ENCODE measurements at places on chromosomes 1 and 21. TPM values are rescaled to one million over a fixed set of nuclear protein-coding genes. Genes with fewer than 3 reads are reported as not detected.

DNA sequence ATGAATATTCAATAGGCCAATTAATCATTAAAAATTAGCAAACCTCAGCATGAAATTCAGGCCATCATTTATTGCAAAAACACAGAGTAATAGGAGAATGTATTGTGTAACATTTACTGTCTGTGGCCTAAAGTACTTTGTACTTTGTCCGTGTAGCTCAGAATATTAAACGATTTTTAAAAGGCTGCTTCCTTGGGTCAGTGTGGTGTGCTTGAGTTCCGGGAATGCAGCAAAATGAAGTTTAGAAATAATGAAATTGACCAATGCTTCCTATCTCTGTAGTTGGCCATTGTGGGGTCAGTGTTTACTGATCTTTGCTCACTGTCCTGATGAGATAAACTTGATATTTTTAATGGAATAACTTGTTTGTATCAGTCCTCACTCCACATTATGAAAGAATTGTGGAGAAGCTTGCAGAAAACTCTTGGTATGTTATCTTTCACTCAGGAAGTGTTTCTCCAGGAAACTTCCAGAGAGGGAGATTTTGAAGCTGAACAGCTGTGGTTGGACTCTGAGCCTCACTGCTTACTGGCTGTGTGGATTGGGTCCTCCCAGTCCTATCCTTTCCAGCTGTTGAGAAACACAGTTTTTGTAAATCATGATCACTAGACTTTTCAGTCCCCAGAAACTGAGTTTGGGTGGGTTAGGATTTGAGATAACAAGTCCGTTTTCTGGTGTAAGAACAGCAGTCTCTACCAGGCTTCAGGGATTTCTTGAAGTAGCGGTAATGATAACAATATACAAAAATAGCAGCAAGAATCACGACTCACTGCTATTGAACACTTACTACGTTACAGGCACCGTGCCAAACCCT lies 19.2 kb upstream of the MTARC1 start:
- DNase-seq, result no peak

DNA sequence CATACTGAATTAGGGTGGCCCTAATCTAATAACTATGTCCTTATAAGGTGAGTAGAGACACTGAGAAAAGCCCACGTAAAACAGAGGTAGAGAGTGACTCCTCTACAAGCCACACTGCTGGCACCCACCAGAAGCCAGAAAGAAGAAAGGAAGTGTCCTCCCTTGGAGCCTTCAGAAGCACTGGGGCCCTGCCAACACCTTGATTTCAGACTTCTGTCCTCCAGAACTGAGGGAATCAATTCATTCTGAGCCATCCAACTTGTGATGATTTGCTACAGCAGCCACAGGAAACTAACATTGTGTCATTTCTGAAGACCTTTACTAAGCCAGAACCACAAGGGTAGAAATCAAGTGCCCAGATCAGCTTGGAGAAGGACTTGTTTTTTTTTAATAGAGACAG lies 15.0 kb downstream of the GNB1 start:
- no peak for DNase-seq

DNA sequence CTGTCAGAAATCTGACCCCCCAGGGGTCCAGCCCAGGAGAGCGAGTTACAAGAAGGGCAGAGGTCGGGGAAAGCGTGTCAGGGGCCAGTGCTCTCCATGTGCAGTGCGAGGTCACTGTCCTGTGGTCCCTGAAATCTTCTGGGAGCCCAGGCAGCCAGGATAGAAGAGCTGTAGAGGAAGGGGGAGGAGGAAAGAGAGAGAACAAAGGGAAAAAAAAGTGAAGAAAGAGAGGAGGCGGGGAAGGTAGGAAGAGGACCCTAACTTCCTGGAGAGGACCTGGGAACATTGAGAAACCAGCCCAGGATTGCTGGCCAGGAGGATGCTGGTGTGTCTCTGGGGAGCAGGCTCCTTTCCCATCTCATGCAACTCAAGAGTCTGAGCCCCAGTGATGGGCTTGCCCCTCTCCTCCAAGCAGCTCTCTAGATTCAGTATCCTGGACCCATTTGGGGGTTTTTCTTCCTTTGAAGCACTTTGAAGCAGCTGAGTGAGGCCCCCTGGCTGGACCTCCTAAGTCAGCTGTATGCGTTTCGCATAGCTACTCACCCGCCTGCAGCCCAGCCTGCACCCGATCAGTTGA lies 6.8 kb upstream of the INAVA start:
- no peak for DNase-seq

- DNase-seq, result no peak
Measured at GRCh38 chr1:161691846-161692245, 15.2 kb upstream of the FCRLA start.

DNA sequence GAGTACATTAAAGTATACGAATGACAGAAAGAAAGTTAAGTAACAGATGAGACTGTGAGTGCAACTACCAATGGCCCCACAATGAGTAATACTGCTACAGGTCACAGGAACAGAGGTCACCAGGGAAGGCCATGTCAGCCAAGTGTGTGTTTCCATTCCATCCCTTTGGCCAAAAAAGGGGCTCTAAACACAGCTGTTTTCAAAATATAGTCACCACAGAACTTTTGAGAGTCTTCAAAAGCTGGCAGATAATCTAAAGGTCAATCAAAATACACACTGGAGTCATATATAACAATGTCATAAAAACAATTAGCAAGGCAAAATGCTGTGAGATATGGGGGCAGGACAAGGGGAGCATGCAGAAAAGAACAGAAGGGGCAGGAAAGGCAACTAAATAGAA lies 10.2 kb downstream of the USP24 start:
- no peak for DNase-seq

DNA sequence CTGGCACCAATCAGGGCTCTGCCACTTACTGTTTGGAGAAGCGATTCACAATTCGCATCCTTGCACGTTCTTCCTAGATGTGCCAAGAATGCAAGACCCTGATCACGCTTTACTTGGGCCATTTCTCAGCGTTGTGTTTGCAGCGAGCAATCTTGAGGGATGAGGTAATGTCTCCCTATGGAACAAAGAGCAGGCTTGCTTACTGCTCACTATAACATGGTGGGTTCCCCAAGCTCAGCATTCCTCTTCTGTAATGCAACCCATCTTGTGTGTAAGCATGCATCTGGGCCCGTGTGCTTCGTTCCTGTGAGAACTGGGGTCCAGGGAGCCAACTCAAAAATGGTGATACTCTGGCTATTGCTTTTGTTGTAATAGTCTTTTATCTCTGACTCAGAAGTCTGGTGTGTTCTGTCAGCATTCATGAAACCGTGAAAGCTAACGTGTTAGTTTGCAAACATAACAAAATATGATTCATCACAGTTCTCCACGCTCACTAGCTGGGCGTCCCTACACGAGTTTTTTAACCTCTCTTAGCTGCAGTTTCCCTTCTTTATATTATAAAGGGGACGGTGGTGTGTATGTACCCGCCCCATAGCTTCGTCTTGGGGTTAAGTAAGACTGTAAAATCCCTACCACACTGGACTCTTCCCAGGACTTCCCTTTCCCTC lies 33.3 kb downstream of the DNTTIP2 start:
- DNase-seq, result peak; percentile 58

DNA sequence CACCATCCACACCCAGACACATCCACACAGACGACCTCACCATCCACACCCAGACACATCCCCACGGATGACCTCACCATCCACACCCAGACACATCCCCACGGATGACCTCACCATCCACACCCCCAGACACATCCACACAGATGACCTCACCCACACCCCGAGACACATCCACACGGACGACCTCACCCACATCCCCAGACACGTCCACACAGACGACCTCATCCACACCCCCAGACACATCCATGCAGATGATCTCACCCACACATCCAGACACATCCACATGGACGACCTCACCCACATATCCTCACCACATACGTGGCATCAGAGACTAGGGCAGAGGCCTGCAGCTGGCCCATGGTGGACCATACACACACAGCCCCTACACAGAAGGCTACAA lies 14.7 kb upstream of the FABP3 start:
- DNase-seq, result no peak

- no peak for DNase-seq
Measured at GRCh38 chr21:45299864-45300785, 12.4 kb upstream of the POFUT2 start.

CR1 gene
- 0.94 TPM for total RNA-seq

AMY1B gene
- not detected for total RNA-seq

MMEL1 gene
- total RNA-seq, result 0.79 TPM

GRIK3 gene
- total RNA-seq, result not detected

S100A3 gene
- total RNA-seq, result not detected
